ENCODE measurements at places on chromosomes 5 and 9.

- no peak for DNase-seq
These were observed 209.2 kb downstream of the ENC1 start for GRCh38 chr5:74431290-74431669.

GRCh38 chr9:121029469-121029868, 20.6 kb downstream of the C5 start:
- DNase-seq: no peak

- DNase-seq: peak; percentile 66
These were observed at the start of gene ARL14EPL for GRCh38 chr5:116032094-116032517. ARL14EPL (plus strand) TSS chr5:116032472; CDS start chr5:116051466, 18,994 bp downstream.

DNA sequence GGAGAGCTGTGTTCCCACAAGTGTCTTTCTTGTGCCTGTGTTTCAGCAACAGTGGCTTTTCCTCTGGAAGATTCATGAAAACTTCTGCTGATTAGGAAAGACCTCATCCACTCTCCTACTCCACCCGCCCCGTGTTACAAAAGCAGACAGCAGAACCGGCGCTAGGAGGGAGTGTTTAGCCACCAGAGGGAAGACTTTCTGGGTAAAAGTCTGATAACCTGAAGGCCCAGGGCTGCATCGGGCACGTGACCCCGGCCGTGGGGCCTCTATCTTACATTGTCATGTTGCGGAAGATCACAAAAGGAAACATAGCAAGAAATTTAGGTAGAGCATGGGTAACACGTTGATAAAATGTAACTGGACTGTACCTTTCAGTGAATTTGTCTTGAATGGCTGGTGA, 32.0 kb upstream of the DMRT2 start:
- DNase-seq: peak; percentile 37

DNA sequence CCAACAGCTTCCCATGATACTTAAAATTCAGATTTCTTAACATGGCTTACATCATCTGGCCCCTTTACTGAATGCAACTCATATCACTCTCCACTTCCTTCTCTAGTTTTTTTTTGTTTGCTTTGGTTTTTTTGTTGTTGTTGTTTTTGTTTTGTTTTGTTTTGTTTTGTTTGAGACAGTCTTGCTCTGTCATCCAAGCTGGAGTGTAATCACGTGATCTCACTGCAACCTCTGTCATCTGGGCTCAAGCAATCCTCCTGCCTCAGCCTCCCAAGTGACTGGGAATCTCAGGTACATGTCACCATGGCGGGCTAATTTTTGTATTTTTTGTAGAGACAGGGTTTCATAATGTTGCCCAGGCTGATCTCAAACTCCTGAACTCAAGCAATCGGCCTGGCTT, 41.4 kb downstream of the CPLANE1 start:
- DNase-seq: no peak

DNA sequence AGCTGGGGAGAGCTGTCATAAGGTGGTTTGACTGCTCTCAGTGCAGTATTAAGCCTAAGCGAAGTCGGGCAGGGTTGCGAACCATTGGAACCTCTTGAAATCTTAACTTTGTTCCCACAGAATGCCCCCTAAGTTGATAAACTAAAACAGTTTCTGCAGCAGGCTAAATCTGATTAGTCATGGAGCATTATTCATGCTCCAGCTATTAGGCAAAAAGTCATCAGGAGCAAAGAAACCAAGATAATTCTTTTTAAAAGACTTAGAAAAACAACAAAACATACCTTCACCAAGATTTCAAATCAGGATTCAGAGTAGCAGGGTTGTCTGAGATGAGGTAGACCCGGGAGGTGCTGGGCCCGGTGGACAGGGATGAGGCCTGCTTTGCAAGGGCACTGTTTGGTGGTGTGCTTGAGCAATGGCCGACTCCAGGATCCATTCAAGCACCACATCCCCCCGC, 69.9 kb upstream of the PLPP1 start:
- DNase-seq: no peak

DNA sequence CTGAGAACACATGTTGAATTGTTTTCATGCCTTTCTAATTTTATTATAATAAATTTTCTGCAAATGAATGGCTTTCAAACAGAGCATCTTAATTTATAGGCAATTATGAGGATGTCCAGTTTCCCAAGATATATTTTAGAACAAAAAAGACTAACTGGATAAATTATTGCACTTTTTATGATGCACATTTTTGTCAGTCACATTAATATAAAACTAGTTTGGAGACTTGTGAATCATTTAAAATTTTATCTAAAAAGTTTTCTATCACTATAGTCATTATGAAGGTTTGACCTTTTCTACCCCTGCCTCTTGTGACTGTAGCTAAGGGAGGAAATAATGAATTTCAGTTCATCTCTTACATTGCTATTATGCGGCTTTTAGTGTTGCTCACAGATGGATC, 393.8 kb downstream of the TAF11L14 start:
- no peak for DNase-seq

GRCh38 chr5:172659570-172659908, 18.5 kb downstream of the NEURL1B start:
- no peak for DNase-seq

DNA sequence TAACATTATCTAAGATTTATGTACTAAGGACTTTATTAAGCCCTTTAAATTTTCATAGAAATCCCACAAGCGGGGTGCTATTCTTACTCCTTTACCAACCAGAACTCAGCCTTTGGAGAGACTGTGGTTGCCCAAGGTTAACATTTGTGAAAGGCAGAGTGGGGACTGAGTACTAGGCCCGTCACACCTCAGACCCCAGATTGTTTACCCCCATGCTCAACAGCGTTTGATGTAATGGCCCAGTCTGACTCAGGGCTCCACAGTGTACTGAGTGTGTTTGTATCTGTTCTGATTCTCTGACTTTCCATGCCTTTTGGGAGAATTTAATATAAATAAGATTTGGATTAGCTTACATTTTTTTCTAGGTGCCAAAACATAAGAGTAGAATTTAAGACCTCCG, 110.0 kb downstream of the GAS1 start:
- DNase-seq: no peak

DNA sequence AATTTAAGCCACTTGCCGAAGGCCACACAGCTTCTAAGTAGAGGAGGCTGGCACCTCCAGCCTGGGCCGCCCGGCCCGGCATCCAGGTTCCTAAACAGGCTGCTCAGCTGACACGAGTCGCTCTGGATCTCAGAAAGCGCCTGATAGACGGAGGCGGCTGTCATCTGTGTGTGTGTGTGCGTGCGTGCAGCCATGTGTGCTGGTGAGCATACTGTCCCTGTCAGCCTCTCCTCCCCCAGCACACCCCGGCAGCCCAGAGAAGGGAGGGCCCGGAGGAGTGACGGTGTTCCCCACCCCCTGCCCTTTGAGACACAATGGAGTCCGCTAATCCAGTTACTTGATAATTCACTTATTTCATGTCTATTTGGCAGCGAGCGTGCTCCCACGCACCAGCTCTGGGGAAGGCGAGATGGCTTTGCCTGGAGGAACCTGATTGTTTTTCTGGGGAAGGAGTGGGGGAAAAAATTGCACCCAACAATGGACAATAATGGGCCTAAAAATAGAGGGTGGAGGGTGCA, 20.0 kb downstream of the NTNG2 start:
- no peak for DNase-seq

DNA sequence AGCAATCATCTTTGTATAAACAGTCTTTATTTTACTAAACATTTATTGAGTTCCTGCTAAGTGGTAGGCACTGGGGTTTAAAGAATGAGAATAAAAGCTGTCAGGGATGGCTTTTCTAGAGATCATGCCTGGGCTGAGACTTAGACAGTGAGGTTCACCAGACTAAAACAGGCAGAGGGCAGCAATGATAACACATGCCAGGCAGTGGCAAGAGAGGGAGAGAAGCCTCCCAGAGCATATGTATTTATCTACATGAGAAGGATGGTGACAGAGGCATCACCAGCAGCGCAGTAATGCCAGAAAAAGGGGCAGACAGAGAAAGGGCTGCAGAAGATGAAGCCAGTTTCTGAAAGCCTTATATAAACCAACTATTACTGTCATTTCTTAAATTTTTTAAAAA, 121.0 kb upstream of the CCDC180 start:
- DNase-seq: no peak

DNA sequence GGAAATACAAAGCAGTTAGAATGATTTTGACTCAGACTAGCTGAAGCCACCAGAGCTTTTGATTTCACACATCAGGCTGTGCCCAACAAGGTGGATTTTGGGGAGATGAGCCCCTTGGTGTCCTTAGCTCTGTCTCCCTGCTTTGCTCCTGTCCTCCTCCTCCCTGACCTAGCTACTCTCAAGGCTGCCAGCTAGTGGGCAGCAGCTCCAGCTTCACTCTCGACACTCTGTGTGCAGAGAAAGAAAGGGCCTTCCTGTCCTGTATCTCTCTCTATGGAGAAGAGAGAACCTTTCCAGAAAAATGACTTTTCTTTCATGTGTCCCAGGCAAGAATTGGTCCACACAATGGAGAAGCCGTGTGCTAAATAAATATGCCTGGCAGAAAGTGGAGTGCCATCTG, 446.2 kb downstream of the SEMA5A start:
- DNase-seq: no peak

GRCh38 chr5:151096001-151096373, 15.2 kb upstream of the TNIP1 start:
- DNase-seq: no peak

DNA sequence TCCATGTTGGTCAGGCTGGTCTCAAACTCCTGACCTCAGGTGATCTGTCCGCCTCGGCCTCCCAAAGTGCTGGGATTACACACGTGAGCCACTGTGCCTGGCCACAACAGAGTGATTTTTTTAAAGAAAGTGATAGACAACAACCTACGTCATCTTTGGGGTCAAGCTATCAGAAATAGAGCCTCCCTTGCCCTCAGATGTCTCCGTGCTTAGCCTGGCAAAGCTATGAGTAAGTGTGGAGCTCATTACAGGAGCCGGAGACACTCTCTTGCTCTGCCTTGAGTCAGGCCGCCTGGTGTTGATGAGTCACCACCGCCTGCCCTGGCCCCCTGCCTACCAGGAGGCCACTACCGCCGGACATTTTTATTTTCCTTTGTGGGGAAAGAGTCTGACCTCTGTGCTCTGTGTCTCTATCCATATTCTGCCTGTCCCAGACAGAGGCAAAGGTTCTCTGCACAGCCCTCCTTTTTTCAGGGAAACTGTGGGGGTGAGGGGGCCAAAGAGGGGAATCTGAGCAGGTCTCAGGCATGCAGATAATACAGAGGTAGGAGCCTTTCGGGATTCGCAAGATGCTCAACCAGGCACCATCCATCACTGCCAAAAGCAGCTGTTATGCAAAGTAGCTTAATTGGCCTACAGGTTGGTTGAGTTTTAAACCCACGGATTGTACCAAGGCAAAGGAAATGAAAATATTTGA, 123.7 kb upstream of the CPEB4 start:
- peak; percentile 90 for DNase-seq

DNA sequence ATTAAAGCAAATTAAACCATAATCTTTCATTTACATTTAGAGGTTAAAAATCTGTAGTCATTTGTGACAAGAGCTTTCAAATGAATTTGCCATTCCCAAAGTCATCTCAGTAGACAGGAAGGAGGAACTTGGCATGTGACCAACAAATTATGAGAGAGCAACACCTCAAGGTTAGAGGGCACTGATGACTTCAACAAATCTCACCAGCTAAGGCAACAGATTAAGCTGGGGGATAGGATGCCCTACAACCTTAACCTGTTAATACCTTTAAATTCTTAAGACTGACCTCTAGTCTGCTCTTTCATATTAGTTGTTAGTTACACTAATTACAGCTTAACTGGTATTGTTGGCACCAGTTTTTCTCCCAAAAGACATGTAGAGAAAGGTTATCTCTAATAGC, 18.4 kb downstream of the POU5F2 start:
- DNase-seq: no peak

- no peak for DNase-seq
These were observed 86.7 kb upstream of the PCA3 start for GRCh38 chr9:76677481-76678055.

GRCh38 chr5:58317009-58317408, 142.9 kb downstream of the PLK2 start:
- DNase-seq: no peak

GRCh38 chr9:87533271-87533670, 35.6 kb downstream of the DAPK1 start:
- DNase-seq: no peak

DNA sequence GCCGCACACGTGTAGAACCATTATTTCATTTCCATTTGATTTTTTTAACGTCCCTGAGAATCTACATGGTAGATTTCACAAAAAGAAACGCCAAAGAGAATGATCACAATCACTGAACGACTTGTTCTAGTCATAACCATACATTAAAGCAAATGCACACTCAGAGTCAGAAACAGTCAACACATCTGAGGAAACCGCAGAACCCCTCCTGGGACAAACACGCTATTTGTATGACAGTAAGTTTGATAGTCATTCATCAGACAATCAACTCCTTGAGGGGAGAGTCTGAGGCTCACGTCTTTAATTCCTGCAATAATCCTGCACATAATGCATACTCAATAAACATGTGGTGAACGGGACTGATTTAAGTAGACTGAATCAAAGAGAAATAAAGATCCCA, 129.2 kb downstream of the MED27 start:
- DNase-seq: no peak

DNA sequence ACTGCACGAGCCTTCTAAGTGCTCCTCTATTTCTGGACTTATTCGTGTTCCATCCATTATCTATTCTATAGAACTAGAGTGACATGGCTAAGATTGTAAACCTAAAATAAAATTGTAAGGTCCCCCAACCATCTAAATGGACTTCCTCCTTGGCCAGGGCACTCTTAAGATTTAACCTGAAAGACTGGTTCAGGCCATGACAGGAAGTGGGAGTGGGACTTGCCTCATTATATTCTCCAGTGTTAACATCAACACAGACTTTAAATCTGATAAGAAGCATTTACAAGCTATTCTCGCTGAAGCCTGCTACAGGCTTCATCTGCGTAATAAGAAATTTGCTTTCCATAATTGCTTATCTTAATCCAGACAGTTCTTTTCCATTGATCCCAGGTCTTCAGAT, 117.0 kb downstream of the SSBP2 start:
- DNase-seq: no peak

DNA sequence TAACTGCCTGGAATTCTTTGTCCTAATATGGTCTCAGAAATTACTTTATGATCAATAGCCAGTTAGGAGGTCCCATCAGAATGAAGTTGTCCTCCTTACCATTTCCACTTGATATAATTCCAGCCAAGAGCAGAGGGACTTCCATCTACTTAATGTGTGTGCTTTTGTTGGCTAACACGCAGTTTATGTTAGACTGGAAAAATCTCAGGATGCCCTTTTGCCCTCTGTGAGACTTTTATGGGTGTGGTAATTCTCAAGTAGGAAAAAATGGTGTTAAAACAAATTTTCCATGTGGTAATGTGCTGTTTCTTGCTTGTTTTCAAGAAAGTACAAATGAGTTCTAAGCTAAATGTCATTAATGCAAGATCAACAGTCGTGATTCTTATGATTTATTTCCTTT, 327.1 kb downstream of the MTRR start:
- no peak for DNase-seq

- DNase-seq: no peak
These were observed 61.0 kb downstream of the DAPK1 start for GRCh38 chr9:87558606-87559190.

DNA sequence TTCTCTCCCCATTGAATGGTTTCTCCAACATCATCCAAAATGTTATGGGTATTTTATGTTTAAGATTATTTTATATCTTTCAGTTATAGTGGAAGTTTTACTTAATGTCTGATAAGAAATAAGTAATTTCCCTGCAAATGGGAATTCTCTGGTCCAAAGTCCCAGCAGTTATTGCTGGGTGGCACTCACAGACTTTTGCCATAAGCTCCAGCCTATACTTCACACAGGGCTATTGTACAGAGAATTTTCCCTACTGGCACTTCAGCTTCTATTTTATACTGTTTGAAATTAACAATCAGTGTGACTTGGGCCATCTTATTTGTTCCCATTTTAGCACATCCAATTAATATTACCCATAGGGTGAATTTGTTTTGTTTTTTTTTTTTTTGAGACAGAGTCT, 32.9 kb downstream of the CD14 start:
- no peak for DNase-seq

All from inflammatory macrophage treated with lipopolysaccharide for 1 hour (primary cell).